ENCODE measurements at places on chromosomes 7 and 10. TPM values are rescaled to one million over a fixed set of nuclear protein-coding genes. Genes with fewer than 3 reads are reported as not detected.

DNA sequence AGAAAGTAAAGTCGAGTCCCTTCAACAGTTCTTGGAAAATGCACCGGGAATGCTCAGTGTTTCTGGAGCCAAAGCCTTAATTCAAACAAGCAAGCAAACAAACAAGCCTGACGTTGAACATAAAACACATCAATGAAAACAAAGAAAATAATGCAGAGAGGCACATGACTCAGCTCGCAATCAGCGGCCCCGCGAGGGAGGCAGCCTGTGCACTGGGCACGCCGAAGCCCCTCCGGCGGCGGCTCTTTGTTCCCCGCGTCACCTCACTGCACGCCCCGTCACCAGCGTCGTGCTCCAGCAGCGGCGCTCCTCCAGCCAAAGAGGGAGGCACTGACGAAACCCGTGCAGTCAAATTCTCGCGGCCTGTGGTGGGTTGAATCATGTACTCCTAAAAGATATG is 151.5 kb downstream of the DNAJB6 start:
- peak; percentile 64 for DNase-seq

DNA sequence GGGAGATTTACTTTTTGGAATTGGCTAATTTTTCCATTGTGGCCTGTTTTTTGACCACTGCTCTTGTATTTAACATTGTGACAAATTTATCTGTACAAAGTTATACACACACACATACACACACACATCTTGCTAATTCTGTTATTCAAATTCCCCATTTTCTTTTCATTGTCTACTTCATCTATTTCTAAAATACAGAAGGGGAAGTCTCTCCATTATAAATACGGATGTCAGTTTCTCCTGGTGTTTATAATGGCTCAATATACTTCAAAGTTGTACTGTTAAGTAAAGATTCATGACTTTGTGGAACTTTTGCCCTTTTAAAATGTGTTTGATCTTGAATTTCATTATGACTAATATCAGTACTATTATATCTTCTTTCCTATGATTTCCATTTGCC is 81.0 kb downstream of the CNOT4 start:
- DNase-seq = no peak

GRCh38 chr7:128729494-128729893 is 9.7 kb upstream of the CALU start:
- DNase-seq = peak; percentile 56

GRCh38 chr10:49112098-49112497 is 3.2 kb downstream of the VSTM4 start:
- no peak for DNase-seq

GRCh38 chr7:87146740-87147386 is 5.4 kb upstream of the DMTF1 start:
- DNase-seq = no peak

DNA sequence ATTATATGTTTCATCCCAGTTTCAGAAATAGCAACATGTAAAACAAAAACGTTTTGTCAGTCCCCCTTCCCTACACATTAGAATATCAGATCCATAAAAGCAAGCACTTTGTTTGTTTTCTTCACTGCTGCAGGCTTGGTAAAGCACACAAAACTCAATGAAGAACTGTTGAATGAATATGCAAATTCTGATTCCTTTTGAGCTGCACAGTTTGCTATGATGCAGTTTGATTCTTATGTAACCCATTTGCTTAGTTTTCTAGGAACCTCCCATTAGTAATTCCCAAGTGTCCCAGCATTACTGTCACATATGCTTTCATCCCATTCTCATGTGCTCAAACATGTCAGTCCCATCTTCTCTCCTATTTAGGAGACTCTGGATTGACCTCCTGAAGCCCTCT is 26.1 kb upstream of the CHCHD3 start:
- no peak for DNase-seq

Gene SPDYE11
- not detected for total RNA-seq

GRCh38 chr7:106254525-106255116 is 30.2 kb downstream of the NAMPT start:
- DNase-seq = no peak

Gene ELMO1
- 0.29 TPM for total RNA-seq

DNA sequence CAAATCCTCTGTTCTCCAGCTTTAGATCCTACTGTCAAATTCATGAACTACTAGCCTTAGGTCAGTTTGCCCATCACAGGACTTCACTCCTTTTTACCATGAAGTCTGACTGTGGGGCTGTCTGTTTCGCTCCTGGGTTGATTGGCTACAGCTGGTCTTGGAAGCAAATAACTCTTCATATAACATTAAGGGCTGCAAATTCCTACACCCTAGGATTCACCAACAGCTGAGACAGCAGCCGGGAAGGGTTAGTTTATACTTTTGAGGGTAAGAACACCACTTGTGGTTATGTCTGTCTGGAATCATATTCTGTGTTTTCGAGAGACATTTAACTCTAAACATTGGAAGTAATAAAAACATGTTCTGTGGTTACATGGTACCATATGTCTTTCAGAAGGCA is 55.9 kb upstream of the KIAA1217 start:
- no peak for DNase-seq

Gene SLC16A12
- total RNA-seq = under 0.01 TPM

Gene CPED1
- total RNA-seq = 28.2 TPM

Gene MSS51
- total RNA-seq = 0.24 TPM

GRCh38 chr7:30682212-30683083 is at the start of gene CRHR2:
Gene CRHR2 (minus strand): TSS chr7:30682456. CDS start chr7:30682280, 176 bp downstream.
- no peak for DNase-seq

DNA sequence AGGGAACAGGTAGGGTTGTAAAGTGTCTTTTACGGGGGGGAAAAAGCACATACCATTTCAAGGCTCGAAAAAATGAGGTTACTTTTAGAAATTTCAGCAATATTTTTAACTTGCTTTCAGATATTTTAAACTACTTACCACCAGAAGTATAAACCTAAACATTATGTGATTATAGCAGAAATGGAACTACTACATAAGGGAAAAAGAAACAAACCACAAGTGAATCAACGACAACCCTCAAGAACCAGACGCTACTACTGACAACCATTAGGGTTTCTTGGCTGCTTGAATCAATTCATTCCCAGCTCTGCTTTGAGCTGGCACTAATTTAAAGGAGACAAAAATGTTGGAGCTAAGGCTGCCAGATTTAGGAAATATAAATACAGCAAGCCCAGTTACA is 80.1 kb downstream of the ZFAND4 start:
- DNase-seq = no peak

DNA sequence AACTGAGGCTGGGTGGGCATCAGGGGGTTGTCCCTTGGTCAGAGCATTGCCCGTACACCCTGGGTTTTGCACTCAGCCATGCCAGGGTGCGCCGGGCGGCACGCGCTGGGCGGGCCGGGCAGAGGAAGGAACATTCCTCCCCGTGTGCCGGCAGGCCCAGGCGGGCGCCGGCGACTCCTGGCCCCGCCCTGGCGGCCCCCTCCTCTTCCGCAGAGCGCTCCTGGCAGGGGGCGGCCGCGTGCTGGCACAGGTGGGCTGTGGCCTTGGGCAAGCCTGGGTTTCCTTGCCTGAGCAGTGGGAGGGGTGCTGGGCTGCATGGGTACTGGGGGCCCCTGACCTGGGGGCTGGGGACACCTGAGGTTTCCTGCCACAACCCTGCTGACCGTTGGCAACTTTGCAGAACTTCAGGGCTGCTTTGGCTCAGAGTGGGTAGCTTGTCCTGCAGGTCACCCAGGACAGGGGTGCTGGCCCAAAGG is 3.9 kb downstream of the LFNG start:
- no peak for DNase-seq

Gene ZC3HAV1L
- total RNA-seq = 15.8 TPM

Gene NKX2-3
- total RNA-seq = 0.59 TPM
